NCI-H2081 treated with DMSO at 0.1 percent for 48 hours (cell line): ENCODE measurements at places on chromosomes 1 and 21.

GRCh38 chr1:59645893-59646292 is 168.9 kb upstream of the HOOK1 start:
- no peak for DNase-seq

DNA sequence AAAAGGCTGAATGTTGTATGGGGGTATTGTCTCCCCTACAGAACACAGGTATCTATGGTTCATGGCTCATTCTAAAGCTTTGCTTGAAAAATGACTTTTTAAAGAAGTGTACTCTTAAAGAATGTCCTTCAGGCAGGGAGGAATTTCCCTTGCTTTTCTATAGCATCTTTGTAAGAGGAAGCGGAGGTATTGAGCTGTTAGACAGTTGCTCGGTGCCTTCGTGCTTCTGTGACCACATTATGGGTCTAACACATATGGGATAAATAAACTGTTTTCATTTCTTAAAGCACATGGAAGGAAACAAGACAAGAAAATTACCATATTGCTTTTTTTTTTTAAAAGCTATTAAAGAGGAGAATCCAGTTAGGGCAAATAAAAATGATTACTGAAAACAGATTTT is 182.9 kb downstream of the NTNG1 start:
- no peak for DNase-seq

- DNase-seq: no peak
These were observed 161.6 kb upstream of the KCNJ15 start for GRCh38 chr21:38095220-38095619.

GRCh38 chr1:3312898-3313575 is 141.4 kb upstream of the ARHGEF16 start:
- DNase-seq: no peak

DNA sequence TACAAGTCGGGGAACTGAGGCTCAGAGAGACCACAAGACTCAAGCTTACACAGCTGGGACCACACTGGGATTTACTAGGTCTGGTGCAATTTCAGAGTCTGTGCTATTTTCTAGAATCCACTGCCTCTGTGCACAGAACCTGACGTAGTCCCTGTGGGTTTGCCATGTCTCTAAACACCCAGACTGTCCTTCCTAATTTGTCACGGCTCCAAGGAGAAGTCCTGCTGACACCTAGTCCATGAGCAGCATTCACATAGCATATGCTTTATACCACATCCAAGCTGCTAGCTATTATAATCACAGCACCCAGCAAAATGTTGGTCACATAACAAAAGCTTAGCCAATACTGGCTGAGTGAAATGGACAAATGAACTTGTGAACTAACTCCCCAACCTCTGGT is 79.0 kb upstream of the HMGB4 start:
- no peak for DNase-seq

- DNase-seq: no peak
These were observed 226.6 kb upstream of the ZRANB2 start for GRCh38 chr1:71307451-71307850.

DNA sequence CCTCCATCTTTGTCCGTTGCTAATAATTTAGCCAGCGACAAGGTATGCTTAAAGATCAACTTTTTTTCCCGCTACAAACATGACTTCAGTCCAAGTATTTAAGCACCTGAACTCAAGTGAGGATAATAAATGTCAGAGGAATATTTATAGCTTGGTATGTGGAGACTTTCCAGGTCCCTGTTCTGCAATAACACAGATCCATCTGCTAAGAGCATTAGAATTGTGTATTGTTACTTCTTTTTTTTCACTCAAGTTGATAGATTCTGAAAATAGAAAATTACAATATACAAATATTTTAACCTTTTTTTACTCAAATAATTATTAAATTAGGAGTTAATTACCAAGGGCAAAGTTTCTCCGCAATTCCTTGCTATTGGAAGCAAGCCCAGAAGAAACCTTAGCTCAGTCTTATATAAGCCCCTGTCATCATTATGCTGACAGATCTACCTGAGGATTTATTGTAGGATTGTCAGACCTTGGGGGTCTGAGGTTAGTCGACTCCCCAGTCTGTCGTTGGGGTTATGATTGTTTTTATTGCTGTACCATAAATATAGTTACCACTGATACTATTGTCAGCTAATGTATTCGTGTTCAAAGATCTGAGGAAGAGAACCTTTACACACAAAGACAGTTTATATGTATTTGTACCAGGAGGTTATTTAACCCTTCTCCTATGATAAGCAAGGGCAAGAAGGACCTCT is 337.9 kb downstream of the TBX15 start:
- DNase-seq: no peak

DNA sequence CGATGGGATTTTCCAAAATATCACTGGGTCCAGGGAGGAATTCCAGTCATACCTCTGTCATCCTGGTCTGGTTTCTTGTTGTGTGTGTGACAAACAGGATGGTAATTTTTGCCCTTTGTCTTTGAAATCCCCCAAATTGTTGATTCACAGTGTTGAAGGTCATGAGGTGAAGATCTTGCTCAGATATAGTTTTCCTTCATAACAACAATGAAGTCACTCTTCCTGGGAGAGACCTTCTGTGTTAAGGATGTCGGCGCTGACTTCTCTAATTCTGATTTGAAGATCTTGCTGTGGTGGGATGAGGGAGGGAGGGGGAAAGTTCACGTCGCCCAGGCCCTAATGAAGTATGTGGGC is 32.2 kb upstream of the MPZL1 start:
- no peak for DNase-seq

- DNase-seq: no peak
These were observed 36.4 kb downstream of the IGFN1 start for GRCh38 chr1:201226859-201227488.

DNA sequence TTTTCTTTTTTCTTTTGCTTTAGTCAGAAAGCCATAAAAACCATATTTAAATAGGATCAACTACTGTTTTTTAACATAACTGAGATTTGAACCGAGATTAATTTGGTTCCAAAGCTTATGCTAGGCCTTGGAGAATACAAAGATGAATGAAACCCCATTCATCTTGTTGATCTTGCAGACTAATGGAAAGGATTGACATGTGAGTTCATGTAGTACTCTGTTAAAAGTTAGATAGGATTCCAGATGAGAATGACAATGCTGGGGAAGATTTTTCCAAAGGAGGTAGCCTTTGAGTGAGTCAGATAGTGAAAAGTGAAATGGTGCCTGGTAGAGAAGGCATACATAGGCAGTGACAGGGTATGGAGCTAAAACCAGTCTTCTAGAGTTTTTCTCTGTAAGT is 22.7 kb downstream of the RBM15 start:
- DNase-seq: no peak

- peak; percentile 69 for DNase-seq
These were observed 3.7 kb upstream of the SDE2 start for GRCh38 chr1:226002667-226003501.

DNA sequence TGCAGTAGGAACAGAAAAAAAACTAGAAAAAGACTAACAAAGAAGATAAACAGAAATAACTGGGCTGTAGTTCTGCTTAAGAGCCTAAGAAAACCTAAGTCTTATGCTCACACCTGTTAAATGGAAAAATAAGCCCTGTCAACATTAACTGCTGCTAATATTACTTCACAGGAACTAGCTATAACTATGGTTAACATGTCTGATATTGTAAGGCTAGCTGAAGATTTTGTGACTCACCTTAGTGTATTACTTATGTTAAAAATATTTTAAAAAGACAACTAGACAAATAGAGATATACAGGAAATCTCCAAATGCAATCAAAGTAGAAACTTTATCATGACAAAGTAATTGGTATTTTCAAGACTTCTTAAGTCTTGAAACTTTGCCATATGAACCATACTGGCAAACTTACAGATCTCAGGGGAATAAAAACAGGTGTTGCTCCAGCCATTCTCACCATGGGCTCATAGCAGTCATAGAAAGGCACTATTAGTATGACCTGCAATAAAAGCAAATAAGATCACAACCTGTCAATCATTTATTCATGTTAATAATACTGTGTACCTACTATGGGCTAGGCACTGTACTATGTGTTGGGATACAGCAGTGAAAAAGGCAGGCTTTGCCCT is 30.7 kb downstream of the KYAT3 start:
- DNase-seq: no peak

GRCh38 chr21:45554477-45555175 is 12.4 kb upstream of the SLC19A1 start:
- DNase-seq: no peak

- DNase-seq: no peak
These were observed 117.4 kb downstream of the CRYAA start for GRCh38 chr21:43286196-43286595.

- no peak for DNase-seq
These were observed 36.6 kb upstream of the TMEM52 start for GRCh38 chr1:1955621-1956094.

GRCh38 chr21:27480841-27481261 is 514.0 kb upstream of the ADAMTS5 start:
- no peak for DNase-seq

DNA sequence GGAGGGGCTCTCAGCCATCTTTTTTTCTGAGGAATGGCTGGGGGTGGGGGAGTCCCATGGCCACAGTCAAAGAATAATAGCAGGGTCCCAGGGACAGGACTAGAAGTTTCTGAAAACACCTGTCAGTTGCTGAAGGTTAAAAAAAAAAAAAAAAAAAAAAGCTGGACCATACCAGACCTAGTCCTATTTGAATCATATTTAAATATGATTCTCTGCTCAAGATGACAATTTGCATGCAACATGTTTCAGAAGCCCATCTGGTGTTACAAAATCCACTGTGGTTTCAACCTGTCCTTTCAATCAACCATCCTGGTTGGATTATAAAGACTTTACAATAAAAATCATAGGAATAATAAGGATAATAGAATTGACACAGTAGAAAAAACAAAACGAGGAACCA is 153.7 kb downstream of the TENT5C start:
- no peak for DNase-seq

DNA sequence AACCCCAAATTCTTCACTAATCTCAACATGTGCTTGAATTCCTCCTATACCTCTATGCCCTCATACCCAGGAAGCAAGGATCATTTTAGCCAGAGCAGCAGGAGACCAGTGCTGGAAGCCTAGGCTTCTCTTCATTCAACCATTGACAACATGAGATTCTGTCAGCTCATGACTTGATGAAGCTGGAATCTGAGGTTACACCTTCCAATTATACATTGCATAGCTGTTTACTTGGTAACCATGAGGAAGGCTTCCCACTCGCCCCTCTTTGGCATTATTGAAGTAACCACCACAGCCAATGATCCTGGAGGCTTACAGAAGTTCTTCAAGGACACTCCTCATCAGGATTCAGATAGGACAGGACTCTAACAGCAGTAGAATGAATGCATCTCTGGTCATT is 160.3 kb downstream of the TPR start:
- no peak for DNase-seq

- no peak for DNase-seq
These were observed 1.0 kb upstream of the JAK1 start for GRCh38 chr1:64967381-64967780.

DNA sequence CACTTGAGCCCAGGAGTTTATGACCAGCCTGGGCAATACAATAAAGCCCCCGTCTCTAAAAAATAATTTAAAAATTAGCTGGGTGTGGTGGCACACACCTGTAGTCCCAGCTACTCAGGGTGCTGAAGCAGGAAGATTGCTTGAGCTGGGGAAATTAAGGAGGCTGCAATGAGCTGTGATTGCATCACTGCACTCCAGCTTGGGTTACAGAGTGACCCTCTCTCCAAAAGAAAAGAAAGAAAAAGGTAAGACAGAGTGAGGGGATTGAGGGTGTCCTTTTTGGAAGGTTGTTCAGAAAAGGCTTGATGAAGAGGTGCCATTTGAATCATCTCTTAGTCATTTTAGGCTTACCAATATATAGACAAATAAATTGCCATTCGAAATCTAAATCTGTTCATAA is 4.0 kb upstream of the SRRM1 start:
- DNase-seq: no peak

DNA sequence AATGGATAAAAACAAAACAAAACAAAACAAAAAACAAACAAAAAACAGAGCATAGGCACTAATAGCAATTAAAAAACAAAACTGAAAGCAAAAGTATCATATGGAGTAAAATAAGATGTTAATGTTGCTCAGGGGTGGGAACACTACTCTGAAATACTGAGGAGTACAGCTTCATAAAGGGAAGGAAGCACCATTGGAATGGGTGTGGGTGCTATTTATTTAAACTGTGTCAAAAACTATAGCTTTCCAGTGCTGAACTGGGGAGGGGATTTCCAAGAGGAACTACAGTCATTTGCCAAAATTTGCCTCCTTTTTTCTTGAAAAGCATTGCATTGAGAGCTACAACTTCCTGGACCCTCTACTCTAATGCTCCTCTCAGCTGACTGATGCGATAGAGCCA is 40.0 kb downstream of the SPTA1 start:
- no peak for DNase-seq

- DNase-seq: no peak
These were observed 126.7 kb upstream of the POU3F1 start for GRCh38 chr1:38173157-38173831.

GRCh38 chr1:200653022-200653462 is 16.7 kb downstream of the DDX59 start:
- no peak for DNase-seq

DNA sequence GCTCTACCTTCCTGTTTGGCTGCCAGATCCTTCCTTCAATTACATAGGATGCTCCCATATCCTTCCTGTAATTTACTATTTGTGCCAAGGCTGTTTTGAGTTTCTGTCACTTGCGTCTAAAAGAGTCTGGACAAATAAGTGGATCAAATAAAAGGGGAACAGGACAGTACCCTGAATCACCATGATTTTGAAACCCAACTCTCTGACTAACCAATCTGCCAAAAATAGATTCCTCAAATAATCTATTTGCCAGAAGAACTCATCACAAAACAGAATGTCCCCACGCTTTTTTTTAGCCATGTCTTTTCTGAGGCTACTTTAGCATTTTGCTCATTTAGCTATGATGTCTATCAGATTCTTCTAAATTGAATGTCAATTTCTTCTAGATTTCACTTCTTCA is 392.6 kb downstream of the NTNG1 start:
- no peak for DNase-seq

GRCh38 chr1:85569122-85569521 is 11.4 kb upstream of the CCN1 start:
- no peak for DNase-seq

GRCh38 chr1:59768792-59769735 is 45.7 kb upstream of the HOOK1 start:
- DNase-seq: peak; percentile 37

GRCh38 chr1:179205284-179205683 is 24.2 kb downstream of the ABL2 start:
- no peak for DNase-seq

- no peak for DNase-seq
These were observed 1195.9 kb downstream of the MRPL39 start for GRCh38 chr21:24411429-24411828.

GRCh38 chr1:161946071-161946987 is 77.3 kb downstream of the OLFML2B start:
- DNase-seq: no peak

- DNase-seq: no peak
These were observed 10.8 kb upstream of the UBXN10 start for GRCh38 chr1:20174937-20175666.
